Fibroblast of villous mesenchyme (primary cell): ENCODE measurements at places on chromosomes 1 and 21.

- DNase-seq: no peak
Observed at GRCh38 chr1:218787826-218788225, 385.9 kb upstream of the LYPLAL1 start.

DNA sequence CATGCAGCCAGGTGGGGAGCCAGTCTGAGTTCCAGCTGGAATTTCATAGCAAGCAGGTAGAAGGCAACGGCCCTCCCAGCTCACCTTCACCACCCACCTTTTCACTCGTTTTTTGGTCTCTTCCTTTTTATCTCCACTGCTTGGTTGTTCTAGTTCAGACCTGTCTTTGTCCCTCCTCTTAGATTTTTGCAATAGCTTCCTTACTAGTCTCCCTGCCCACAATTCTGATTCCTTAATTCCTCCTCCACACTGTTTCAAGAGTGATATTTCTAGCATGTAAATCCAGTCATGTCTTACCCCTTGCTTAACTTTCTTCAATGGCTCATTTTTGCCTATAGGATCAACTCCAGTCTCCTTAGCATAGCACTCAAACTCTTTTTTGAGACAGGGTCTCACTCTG lies 119.6 kb downstream of the TMEM53 start:
- DNase-seq: no peak

DNA sequence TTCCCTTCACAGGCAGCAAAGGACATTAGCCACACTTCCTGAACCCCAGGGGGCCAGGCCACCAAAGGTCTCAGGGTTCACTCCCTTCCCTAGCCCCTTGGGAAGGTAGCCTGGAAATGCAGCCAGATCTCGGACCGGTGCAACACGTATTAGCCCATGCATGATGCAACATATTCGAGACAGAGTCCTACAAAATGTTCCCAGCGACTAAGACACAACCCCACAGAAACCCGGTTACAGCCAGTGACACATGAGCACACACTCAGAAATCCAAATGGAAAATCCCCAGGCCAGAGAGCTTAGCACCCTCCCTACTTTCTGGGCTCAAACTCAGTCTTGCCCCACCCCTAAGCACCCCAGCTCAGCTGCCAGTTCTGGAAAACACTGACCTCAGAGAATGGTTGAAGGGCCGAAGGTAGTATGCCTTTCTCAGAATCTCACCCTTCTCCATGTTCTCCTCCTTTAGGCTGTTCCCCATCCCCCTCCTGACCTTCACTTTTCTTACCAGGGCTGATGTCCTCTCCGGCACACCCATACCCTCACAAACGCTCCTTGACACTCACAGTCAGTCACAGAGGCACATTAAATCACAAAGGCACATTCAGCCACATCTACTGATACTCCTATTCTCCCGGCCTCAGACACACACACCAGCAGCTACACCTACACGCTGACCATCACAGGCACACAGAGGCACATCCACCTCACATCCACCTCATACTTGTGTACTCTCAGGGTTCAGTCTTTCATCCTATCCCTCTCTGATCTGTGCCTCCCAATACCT lies at the start of gene TSPAN1:
TSPAN1 (plus strand) TSS at position 640 of the 784 bp plus-strand sequence. CDS start 6,021 bp downstream, outside the sequence.
- peak; percentile 76 for DNase-seq

DNA sequence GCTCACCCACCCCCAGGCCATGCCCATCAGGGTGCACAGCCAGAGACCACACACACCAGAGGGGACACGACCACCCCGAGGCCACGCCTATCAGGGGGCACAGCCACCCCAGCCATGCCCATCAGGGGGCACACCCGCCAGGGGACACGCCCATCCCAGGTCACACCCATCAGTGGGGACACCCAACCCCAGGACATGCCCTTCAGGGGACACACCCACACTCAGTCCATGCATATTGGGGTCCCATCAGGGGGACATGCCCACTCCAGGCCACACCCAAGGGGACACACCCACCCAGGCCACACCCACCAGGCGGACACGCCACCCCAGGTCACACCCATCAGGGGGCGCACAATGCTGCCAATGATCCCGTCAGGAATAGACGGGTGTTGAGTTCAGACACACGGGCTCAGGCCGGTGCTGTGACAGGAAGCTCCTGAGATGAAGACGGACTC lies 20.7 kb downstream of the MCM3AP start:
- DNase-seq: no peak

GRCh38 chr21:42777064-42777756 lies 102.1 kb downstream of the WDR4 start:
- no peak for DNase-seq

GRCh38 chr1:202638019-202638700 lies 72.1 kb downstream of the SYT2 start:
- no peak for DNase-seq

- no peak for DNase-seq
Observed at GRCh38 chr1:178352790-178353416, 143.9 kb downstream of the CLEC20A start.

DNA sequence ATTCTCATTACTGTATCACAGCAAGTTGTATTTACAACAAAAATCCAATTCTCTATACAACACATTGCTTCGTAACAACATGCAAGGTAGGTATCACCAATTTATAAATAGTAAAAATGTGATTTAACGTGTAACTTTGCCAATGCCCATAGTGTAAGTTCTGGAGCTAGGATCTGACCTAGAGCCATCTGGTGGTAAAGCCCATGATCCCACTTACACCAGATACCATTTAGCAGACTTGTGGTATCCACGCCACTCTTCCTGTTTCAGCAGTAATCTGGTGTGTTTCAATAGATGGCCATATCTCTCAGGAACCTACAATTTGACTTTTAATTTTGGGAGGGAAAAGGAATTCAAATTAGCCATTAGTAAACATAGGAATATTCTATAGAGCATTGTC lies 10.2 kb downstream of the SETSIP start:
- DNase-seq: peak; percentile 6

- DNase-seq: no peak
Observed at GRCh38 chr1:226325178-226325577, 16.2 kb upstream of the LIN9 start.

DNA sequence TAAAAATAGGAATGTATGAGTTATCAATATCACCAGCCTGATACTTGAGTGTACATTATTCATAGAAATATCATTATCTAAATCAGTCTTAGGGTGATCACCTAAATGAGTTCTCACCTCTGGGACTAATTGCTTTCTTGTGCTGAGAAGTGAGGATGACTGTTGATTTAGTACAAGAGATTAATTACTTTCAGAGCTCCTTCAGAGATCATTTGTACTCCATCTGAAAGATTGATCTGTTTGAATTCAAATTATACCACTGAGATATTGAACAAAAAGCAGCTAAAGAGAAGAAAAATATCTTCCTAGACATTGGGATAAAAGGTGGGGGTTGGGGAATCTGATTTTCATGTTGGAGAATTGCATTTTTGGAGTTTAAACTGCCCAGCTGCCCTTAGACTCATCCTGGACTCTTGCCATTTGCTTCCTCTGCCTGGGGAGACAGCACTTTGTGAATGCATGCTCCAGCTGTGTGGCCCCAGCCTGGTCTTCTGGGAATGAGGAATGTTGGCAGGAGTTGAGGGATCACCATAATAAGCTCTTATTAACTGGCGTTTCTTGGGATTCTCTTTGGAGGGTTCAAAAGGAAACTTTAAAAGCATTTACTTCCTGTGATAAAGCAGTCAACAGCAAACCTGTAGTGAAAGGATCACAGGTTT lies 19.7 kb upstream of the PGBD2 start:
- DNase-seq: peak; percentile 22

- peak; percentile 28 for DNase-seq
Observed at GRCh38 chr1:38818175-38818976, 41.2 kb downstream of the RRAGC start.
